ENCODE measurements at places on chromosomes 11 and 22.

DNA sequence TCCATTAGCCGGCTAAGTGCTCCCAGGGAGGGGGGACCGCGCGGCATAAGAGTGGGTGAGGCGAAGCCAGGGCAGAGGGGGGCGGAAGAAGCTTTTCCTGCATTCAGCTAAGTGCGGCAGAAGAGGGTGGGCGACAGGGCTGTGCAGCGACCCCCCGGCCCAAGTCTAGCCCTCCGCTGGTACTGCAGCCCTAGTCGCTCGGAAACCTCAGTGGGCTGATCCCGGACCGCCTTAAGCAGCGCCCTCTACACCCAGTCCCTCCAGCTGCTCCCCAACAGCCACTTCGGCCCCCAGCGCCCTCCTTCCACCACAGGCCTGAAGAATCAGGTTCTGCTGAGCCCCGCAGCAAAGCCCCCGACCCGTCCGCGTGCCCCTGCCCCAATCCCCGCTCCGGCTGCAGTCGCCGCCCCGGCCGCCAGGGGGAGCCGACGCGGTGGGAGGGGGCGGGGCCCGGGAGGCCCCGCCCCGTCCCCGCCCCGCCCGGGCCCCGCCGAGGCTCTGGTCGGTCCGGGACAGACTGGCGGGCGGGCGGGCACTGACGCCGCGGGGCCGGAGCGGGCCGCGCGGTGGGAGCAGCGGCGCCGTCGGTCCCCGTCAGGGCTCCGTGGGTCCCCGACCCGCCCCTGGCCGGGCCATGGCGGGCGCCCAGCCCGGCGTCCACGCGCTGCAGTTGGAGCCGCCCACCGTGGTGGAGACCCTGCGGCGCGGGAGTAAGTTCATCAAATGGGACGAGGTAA lies at the start of gene PLCB3:
Gene PLCB3 (plus strand): TSS at position 515 of the 737 bp plus-strand sequence. CDS start 120 bp downstream, at position 635.
- DNase-seq = peak; percentile 57

GRCh38 chr11:69063652-69064260 lies 15.0 kb downstream of the TPCN2 start:
- DNase-seq = no peak

GRCh38 chr22:43342347-43343261 lies 568 bp downstream of the SCUBE1 start:
- DNase-seq = no peak

- DNase-seq = no peak
Measured at GRCh38 chr22:29219881-29220670, 14.4 kb downstream of the EMID1 start.

- DNase-seq = no peak
Measured at GRCh38 chr11:8203414-8203715, 34.5 kb upstream of the RIC3 start.

GRCh38 chr11:2837096-2837601 lies 48.4 kb downstream of the CDKN1C start:
- DNase-seq = no peak

DNA sequence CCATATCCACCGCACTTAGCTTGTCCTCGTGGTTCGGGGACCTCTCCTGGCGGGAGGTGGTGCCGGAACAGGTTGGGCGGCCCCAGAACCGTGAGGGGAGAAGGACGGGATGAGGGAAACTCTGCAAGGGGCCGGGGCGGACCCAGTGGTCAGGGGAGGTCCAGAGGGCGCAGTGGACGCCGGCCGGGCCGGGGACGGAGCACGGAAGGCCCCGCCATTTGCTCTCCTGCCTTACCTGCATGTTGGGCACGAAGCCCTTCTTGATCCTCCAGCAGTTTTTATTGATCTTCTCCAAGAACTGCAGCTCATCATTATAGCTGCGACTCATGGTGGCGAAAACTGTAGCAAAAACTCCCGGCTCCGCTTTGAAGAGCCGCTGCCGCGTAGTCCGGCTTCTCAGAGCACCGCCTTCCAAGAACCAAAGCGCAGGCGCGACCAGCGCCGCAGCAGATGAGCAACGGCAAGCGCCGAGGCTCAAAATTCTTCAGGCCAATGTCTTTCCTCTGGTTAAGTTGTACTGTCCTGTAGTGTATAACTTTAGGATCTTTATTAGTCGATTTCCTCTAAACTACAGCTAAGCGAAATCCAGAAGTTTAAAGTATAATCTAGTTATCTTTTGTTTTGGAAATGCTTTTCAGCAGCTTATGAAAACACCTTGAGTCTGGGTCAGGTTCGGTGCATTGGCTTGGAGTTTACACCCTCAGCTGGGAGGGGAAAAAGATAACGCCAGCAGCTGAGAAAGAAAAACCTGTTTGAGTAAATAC lies at the start of gene RTCB:
Gene RTCB (minus strand): TSS at position 419 of the 764 bp plus-strand sequence. CDS start 91 bp downstream, at position 328.
- peak; percentile 65 for DNase-seq

GRCh38 chr22:44709881-44710392 lies 7.9 kb downstream of the PRR5 start:
- peak; percentile 37 for DNase-seq

GRCh38 chr11:101049123-101049522 lies 80.5 kb downstream of the PGR start:
- DNase-seq = no peak

DNA sequence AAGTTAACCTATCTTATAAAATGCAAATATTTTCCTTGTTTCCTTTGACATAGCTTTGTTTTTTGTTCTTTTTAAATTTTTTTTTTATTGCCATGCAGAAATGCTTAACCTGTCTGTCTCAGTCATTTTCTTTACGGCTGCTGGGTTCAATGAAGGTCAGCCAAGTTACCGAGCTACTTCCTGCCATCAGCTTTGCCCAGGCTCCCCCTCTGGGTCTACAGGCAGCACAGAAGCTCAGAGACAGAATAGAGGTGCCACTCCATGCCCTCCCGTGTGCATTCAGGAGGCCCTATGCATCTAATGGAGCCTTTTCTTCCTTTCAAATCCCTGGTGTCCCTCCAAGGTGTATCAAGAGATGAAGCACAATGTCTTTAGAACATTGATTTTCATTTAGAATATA lies 411.0 kb upstream of the NARS2 start:
- no peak for DNase-seq

DNA sequence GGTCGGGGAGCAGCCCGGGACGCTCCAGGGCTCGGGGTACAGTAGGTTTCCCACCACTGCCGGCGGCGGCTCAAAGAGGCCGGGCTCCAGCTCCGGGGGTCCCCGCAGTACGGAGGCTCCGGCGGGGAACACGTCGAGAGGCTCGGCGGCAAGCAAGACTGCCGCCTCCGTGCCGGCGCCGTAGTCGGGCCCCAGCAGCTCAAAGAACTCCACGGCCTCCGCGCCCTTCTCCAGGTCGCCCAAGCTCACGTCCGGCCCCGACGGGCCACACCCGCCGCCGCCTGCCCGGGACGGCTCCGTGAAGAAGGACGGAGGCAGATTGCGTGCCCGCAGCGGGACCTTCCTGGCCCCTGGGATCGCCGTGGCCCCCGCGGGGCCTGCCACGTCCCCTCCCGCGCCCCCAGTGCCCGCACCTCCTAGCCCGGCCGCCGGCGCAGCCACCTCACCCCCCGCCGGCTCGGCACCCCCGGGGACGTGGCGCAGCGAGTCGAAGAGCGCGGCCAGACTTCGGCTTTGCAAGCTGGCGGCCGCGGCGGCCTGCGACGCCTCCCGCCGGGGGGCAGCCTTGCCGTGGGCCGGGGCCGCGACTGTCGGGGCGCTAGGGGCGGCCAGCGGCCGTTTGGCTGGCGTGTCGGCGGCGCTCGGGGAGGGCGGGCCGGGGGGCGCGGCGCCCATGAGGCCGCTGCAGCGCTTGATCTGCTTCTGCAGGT lies 775 bp downstream of the FAM181B start:
- DNase-seq = no peak

- no peak for DNase-seq
Measured at GRCh38 chr11:115181538-115181937, 322.7 kb downstream of the CADM1 start.

DNA sequence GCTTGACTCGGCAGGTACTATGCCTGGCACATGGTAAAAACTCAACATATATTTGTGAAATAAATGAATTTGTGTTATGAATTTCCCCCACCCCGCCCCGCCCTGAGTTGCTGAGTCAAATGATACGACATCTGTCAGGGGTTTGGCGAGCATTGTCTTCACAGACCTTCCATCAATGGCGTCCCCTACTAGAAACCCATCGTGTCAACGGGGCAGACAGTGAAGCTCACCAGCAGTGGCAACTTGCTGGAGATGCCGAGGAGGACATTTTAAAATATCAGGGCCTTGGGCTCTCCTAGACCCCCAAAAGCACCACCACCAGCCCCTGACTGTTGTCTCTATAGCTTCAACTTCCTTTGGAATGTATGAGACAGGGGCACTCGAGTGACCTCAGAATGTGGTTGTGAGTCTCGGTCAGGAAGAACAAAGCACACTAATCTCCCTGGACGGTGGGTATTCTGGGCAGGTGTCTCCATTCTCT lies 761 bp upstream of the NXF1 start:
- DNase-seq = no peak

DNA sequence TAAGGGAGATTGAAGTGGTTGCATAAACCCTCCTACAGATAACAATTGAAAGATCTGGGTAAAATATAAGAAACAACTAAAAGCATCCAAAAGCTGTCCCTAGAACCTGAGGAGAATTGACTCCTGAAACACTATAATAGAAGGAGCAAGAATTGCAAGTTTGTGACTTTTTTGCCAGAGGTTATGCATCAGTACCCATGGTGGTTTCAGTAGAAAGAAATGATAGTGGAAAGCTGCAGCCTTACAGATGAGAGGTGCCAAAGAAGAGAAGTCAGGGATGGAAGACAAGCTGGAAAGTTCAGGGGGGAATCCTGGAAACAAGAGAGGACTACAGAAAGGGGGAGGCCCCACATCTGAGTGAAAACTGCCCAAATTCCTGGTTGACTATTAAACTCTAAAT lies 80.7 kb downstream of the PACS1 start:
- no peak for DNase-seq

DNA sequence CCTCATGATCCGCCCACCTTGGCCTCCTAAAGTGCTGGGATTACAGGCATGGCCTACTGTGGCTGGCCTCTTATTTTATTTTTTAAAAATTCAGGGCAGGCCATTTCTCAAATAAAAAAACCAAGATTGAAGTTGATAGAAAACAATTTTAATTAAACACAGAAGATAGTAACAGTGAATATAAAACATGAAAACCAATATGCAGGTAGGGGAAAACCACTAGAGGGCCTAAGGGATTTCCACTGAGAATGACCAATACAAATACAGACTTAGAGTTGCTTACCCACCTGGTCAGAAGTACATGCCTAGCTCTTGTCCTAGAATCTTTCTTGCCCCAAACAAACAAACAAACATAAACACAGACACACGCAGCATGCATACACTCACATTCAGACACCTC lies 1.7 kb upstream of the RTCB start:
- DNase-seq = no peak

- DNase-seq = no peak
Measured at GRCh38 chr22:24407278-24407665, 20.1 kb upstream of the ADORA2A start.

GRCh38 chr11:30017445-30017895 lies 640 bp upstream of the KCNA4 start:
- no peak for DNase-seq

- DNase-seq = no peak
Measured at GRCh38 chr11:11572386-11572785, 49.4 kb downstream of the GALNT18 start.

- no peak for DNase-seq
Measured at GRCh38 chr11:14809466-14809865, 82.6 kb downstream of the CYP2R1 start.

DNA sequence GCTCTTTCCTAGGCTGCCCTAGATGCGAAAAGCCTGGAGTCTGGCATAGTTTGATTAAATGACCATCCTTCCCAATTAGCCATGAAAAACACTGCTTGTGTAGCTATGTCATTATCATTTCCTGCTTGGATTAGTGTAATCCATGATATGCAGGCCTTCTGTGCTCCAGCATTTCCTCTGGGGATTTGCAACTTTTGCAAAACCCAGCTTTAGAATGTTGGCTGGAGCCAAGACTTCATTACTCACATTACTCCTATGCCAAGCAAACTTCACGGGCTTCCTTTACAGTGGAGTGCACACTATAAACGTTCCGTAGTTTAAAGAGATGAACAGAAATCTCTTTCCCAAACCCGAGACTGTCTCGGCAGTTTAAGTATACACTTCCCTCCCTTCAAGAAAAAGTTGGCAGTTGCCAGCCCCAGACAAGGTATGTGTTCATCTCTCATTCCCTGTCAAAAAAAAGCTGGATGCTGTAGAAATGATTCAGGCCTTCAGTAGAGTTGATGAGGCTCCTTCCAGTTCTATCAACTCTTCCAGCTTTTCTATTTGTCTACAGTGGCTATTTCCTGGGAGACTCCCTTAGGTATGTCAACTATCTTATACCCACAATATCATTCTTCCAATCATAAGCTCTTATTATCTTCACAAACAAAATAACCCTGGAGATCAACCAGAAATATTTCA lies 180.0 kb downstream of the MAML2 start:
- no peak for DNase-seq

- no peak for DNase-seq
Measured at GRCh38 chr22:43005106-43005505, 9.8 kb downstream of the PACSIN2 start.

GRCh38 chr22:19722178-19722981 lies 959 bp upstream of the GP1BB start:
- no peak for DNase-seq

DNA sequence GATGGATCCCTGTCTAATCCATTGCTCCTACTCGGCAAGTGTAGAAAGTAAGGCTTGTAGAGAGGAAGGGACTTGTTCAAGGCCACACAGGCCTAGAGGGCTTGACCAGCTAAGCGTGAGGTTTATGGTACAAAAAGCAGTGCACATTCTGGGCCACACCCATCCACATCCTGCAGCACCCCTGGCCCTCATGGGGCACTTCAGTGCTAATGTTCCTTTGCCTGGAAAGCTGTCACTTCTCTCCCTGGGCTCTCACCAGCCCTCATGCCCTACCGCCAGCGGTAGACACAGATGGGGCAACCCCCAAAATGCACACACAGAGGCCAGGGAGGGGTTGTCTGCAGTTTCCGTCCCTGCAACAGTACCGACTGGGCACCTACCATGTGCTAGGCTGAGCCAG lies 7.1 kb upstream of the MGAT3 start:
- DNase-seq = no peak

DNA sequence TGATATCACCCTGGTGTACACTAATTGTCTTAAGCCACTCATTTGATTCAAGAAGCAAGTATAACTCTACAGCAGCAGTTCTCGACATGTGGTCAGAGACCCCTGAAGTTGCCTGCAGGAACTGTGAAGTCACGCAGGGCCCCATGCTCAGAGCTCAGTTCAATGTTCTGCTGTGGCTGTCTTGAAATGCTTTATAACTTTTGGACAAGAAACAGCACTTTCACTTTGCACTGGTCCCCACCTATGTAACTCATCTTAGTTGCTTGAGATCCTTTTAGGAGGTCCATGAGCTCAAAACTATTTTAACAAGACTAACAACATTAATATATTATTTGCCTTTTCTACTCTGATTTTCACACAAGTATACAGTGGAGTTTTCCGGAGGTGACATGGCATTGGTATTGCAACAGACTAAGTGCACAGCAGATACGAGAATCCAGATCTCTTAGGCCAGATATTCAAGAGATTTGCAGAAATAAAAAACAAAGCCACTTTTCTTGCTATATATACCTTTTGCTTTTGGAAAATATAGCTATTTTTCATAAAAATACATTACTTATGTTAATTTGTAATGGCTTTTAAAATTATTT lies 64.8 kb downstream of the PRR5L start:
- DNase-seq = no peak

Data from activated gamma-delta T cell (primary cell).